Kasumi-1 (cell line): ENCODE measurements at places on chromosomes 6 and 20.
A peak's percentile ranks its signal among the peaks of the same experiment; 100 is the strongest.

GRCh38 chr6:146592451-146592850, 6.3 kb upstream of the ADGB start:
- DNase-seq = no peak

DNA sequence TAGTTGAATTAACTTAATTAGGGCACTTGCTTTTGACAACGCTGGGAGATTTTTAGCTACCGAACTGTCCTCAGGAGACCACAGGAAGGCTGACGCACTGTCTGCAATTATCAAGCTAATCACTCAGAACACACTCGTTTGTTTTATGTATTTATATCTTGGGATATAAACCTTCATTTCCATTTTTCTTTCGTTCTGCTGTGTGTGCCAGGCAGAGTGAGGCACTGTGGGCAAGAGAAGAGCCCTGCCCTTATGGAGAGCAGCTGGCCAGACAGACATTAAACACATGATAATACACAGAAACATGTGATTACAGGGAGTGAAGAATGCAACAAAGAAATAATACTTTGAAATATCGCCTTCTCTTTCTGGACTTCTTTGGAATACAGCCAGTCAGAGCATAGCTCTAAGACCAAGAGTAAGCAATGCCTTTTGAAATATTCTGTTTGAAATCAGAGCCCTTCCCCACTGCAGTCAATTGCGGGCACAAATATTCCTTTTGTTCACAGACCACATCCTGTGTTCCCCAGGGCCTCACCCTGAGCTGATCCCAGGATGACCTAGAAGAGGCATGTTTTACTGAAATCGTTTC, 96.8 kb downstream of the ANKRD60 start:
- no peak for DNase-seq

- no peak for DNase-seq
These were observed 102.2 kb upstream of the ADGRF1 start for GRCh38 chr6:47144306-47144705.

DNA sequence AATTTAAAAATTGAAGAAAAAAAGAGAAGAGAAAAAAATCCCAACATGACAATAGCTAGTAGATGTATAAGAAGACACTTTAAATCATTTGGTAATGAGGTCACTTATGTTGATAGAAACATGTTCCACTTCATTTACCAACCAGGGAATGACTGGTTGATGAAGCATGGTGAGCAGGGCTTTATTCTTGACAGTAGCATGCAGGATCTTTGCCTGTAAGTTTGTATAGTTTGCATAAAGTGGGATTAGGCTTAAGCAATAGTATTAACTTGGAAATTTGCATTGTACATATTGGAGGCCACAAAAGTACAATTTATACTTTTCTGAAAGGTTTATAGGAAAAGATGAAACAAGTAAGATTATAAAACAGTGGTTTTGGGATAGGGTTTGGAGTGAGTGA, 67.0 kb downstream of the NOX3 start:
- DNase-seq = no peak

DNA sequence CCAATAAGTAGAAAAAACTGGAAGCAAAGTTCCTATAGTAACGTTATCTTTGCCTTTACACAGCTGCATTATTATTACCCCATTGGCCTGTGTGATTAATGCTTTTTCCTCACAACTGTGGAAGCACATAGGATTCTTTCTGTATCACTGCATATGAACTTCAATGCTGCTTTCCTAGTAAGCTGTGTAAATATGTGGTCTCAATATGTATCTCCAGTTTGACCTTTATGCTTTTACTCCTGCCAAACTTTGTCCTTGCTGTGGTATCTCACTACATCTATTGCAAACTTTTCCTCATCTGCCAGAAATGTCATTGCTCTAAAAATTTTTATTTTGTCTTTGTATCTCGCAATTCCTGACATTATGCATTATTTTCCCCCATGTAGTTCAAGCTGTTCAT, 168.6 kb downstream of the ZFAND3 start:
- no peak for DNase-seq

GRCh38 chr6:96926425-96926824, 1.9 kb downstream of the KLHL32 start:
- DNase-seq = no peak

- DNase-seq = peak; percentile 77
These were observed 5.5 kb upstream of the ARMC12 start for GRCh38 chr6:35731414-35731735.

DNA sequence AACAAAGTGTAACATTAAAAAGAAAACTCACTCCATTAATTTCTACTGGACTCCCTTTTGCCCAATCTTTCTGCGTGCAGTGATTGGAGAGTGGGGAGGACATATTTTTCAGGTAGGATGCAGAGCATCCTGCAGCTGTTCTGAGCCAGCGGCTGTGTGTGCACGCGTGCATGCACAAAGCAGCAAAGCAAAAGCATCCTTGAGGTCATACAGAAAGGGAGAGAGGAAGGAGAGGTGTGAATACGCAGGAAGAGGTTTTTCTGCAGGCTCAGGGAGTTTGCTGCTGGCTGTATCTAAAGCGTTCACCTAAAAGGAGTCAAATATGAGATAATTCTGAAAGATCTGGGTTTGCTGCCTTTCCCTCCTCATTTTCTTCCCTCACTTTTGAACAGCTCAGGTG, 108.4 kb downstream of the HUS1B start:
- DNase-seq = no peak

DNA sequence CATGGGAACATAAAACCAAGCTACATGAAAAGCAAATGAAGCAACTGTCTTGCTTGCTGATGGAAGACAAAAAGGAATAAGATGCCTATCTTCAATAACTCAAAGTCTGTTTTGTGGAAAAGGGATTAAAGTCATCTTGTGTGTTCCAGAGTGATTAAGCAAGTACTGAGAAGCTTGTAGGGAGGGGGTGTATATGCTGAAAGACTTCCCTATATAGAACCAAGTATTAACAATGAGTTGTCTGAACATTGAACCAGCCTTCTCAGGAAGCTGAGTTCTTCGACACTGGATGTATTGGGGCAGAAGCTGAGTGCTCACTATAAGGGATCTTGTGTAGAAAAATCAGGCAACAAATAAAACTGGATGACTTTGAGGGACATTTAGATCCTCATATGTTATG, 451.8 kb downstream of the CD83 start:
- no peak for DNase-seq

DNA sequence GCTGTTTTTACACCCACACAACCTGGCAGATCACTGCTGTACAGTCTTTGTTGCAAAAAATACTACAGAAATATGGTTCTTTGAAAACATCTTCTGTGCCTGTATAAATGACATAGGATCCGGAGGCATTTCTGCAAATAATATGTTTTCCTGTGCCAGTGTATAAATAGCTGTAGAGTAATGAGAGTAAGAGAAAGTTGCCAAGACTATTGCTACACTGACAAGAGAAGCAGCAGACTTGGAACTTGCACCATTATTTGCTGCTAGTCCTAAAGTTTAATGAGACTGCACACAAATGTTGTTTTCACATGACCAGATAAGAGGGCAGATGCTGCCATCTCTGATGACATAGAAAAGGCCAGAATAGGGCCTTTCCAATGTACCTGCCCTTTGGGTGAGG, 50.0 kb upstream of the DTNBP1 start:
- no peak for DNase-seq

DNA sequence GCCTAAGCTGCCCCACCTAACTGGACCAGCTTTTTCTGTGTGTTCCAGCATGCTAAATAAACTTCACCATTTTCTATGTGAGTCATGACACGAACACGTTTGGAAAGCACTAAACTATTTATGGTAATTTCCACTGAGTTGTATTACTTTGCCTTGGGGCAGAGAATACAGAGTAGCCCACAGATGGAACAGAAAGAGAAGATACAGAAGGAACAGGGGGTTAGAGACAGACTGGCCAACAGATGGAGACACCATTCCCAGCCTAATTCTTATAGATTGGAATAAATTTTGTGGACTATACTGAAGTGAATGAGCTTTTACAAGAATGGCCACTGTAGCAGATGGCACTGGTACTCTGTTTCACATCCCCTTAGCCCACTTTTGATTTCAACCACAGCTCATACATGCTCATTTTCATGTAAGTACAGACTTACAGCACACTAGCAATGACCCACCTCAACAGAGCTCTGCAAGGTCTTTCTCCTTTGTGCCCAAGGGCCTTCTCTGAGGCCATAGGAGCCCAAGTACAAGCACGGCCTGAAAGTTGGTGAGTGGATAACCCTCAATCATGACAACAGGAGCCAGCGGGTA, 13.1 kb upstream of the NT5DC1 start:
- DNase-seq = no peak

DNA sequence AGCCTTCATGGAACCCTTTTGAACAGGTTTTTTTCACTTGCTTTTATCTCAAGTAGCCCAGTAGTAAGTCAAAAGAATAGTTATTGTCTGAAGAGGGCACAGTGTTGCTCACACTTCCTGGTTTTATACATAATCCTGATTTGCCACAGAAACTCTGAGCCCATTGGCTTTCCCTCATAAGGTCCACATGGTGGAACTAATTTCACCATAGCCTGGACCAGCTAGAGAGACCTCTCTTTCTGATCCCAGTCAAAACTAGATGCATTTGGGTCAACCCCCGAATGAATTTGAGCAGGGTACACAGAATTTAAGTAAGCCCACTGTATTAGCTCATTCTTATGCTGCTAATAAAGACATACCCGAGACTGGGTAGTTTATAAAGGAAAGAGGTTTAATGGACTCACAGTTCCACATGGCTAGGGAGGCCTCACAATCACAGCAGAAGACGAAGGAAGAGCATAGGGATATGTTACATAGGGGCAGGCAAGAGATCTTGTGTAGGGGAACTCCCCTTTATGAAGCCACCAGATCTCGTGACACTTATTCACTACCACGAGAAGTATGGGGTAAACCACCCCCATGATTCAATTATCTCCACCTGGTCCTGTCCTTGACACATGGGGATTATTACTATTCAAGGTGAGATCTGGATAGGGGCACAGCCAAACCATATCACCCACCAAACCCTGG, 6.2 kb downstream of the RWDD2A start:
- DNase-seq = no peak

DNA sequence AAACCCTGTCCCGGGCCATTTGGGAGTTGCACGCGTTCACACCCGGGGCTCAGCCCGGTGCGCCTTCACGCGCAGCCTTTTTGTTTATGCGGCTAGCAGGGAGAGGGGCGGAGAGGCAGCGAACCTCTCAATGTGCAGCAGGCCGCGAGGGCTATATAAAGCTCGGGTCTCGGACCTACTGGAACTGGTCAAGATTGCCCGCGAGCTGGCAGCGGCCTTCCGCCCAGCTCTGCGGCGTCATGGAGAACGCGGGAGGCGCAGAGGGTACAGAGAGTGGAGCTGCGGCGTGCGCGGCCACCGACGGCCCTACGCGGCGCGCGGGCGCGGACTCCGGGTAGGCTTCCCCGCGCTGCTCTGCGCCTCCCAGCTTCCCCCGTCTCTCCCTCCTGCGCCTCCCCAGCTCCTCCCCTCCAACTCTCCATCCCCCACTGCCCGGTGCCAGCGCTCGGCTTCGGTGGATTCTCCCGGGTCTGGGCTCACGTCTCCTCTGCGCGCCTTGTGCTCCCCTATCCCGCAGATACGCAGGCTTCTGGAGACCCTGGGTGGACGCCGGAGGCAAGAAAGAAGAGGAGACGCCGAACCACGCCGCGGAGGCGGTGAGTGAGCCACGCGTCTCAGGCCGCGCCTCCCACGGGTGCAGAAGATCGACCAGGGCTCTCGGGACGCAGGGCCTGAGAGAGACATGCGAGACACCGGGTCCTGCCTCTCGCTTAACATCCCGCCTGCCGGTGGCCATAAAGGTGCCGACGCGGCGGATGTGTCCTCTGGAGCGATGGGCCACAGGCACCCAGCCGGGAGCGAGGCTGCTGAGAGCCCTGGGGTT, at the start of gene RIPPLY2:
RIPPLY2 (plus strand) TSS at position 183 of the 823 bp plus-strand sequence; CDS start at position 240, 57 bp downstream.
- DNase-seq = no peak

GRCh38 chr20:32585011-32585585, at the start of gene NOL4L:
TSS of gene NOL4L (minus strand) at chr20:32585333. CDS start at chr20:32584890, 443 bp downstream.
- DNase-seq = no peak

DNA sequence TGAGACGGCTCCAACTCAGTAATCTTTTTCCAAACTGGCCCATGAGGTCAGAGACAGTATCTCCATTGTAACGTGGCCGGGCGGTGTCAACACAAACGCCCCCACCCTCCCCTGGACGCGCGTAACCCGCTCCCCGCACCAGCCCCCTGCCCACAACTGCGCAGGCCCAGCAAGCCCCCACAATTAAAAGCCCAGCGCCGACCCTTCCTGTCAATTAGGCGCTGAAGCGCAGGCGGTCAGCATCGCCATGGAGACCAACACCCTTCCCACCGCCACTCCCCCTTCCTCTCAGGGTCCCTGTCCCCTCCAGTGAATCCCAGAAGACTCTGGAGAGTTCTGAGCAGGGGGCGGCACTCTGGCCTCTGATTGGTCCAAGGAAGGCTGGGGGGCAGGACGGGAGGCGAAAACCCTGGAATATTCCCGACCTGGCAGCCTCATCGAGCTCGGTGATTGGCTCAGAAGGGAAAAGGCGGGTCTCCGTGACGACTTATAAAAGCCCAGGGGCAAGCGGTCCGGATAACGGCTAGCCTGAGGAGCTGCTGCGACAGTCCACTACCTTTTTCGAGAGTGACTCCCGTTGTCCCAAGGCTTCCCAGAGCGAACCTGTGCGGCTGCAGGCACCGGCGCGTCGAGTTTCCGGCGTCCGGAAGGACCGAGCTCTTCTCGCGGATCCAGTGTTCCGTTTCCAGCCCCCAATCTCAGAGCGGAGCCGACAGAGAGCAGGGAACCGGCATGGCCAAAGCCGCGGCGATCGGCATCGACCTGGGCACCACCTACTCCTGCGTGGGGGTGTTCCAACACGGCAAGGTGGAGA, at the start of the genes HSPA1A and HSPA1L:
HSPA1A (plus strand) TSS at position 519 of the 814 bp plus-strand sequence; CDS start at position 733, 214 bp downstream.
HSPA1L (minus strand) TSS at position 259 of the 814 bp plus-strand sequence. CDS start 3,311 bp downstream, outside the sequence.
- peak; percentile 94 for DNase-seq

GRCh38 chr6:169097381-169097959, 156.2 kb downstream of the THBS2 start:
- no peak for DNase-seq

DNA sequence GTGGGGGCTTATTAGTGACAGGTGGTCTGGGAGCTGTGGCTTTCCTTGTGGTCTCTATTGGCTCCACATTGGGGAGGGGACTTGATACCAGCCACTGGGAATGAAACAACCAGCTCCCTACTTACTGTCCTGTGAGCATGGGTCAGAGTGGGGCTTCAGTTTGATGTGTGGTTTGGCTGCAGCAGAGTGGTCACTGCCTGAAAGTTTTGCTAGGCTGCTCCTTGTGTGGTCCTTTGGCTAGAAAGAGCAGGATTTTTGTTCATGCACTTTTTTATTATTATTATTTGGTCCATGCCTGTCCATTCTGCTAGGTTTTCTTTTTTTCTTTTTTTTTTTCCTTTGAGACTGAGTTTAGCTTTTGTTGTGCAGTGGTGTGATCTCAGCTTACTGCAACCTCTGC, 7.5 kb upstream of the TMEM14B start:
- no peak for DNase-seq

- peak; percentile 71 for DNase-seq
These were observed 604 bp upstream of the RAB5IF start for GRCh38 chr20:36604952-36605398.

- DNase-seq = no peak
These were observed 221.0 kb downstream of the SYNDIG1 start for GRCh38 chr20:24690408-24690807.

DNA sequence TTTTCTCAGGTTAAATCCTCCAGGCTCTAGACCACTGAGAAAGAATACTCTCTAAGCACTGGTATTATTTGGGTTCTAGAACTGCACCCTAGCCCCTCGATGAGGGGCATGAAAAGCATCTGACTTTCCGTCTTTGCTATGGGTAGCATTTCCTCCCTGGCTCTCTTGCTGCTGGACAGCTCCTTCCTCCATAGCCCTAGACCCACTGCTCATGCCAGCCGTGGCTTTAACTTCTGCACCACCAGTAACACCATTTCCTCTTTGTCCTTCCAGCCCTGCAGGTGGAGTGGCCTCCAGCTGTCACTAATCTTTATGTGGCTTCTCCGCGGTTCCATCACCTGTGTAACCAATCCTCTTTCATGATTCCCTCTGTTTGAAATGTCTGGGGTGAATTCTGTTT, 194.9 kb downstream of the SCP2D1 start:
- no peak for DNase-seq
